GOT3 (cell line): ENCODE measurements at places on chromosomes 13 and 19.

DNA sequence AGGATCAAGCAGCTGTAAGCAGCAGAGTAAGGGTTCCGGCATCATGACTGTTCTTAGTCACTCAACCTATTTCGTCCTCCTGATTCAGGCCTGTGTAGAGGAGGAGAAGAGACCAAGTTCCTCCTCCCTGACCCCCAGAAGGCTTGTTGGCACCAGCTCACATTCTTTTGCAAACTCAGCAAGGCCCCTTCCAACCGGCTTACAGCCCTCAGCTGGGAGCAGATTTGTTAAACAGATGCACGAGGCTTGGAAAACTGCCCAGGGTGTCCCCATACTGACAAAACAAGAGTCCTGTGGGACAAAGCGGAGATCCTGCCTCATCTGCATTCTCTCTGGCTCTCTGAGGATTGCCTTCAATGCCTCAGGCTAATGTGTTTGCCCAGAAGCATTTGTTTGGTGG, 113.2 kb upstream of the SOX21 start:
- no peak for DNase-seq

GRCh38 chr13:38202740-38203139, 146.9 kb upstream of the UFM1 start:
- DNase-seq = no peak

DNA sequence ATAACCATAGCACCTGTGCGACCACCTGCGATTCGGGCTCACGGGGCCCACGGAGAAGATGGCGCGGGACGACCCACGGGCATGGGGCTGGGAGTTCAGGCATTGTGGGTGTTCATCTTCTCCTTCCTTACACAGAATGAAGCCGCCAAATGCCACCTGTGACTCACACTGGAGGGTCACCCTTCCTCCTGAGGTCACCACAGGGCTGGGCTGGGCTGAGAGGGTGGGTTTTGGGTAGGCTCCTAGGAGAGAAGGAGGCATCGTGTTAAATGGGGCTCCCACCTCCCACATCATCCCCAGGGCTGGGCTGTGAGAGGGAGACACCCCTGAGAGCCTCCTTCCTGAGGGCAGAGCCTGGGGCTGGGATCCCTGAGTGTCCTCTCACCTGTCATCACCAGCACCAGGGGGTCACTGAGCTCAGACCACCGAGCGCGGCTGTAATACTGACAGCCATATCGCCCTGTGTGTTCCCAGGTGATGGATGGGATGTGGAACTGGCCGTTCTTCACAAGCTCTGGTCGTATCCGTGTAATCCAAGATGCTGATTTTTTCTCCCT, 1.4 kb downstream of the LILRB2 start:
- DNase-seq = no peak

DNA sequence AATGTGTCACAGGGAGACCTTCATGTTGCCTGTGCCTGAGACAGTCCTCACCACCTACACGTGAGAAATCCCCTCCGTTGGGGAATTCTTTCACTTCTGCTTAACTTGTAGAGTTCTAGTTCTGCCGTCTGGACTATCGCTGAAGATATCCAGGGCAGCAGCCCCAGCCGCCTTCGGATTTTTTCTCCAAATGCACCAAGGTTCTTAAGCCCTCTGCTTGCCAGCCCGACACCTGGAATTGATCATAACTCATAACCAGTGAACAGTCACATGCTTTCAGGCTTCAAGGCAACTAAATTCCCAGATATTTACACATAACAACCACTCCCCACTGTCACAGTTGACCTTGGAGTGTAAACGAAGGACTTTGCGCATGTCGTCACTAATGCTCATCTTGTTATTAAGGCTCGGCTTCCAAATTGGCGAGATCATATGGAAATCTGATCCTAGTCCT, 114.4 kb downstream of the RAB20 start:
- DNase-seq = no peak

DNA sequence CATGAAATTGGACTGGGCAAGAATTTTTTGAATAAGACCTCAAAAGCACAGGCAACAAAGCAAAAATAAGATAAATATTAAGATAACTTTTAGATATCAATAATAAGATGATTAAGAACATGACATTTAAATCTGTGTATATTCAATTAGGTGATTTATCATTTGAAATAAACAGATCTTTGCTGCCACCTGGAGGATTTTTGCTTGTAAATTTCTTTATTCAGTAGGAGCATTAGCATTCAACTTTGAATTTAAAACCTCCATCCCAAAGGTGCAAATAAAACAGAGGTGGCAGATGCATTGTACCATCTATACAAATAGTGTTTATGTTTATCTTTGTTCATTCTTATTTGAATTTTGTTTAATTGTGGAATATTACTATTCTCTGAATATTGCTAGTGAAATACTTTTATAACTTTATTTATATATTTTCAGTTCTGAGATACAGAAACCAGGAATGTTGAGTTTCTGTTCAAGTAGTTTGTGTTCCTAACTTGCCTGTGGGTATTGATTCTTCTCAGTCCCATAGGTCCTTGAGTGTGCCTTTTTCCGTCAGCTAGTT, 20.9 kb downstream of the COG6 start:
- DNase-seq = no peak

GRCh38 chr13:84430015-84430414, 547.7 kb upstream of the SLITRK1 start:
- no peak for DNase-seq

DNA sequence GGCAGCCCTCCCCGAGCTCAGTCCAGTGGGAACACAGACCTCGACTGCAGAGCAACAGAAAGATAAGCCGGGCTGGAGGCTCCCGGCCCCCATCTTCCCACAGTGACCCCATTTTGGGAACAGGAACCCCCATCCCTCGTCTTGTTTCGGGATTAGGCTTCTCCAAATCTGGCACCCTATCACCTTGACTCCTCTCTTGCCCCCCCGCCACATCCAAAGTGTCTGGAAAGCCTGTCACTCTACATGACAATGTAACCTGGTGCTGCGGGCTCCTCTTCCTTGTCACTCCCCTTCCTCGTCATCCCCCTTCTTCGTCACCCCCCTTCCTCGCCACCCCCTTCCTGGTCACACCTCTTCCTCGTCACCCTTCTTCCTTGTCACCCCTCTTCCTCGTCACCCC, 10.1 kb downstream of the PAK4 start:
- no peak for DNase-seq

DNA sequence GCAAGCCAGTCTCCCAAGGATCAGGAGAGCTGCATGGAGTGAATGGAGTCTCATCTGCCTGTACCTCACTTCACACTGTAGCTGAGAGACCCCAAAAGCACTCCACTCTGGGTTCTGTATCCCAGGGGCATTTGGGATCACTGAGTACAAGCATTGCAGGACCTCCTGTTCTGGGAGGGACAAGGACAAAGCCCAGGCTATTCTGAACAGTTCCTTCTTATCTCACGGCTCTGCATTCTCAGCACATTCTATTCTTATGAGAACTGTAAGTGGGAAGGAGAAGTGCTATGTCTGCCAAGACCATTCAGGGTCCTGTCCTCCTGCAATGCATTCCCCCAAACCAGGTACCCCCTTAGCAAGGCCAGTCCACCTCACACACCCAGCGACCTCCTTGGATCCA, 42.8 kb downstream of the RNF6 start:
- DNase-seq = no peak

DNA sequence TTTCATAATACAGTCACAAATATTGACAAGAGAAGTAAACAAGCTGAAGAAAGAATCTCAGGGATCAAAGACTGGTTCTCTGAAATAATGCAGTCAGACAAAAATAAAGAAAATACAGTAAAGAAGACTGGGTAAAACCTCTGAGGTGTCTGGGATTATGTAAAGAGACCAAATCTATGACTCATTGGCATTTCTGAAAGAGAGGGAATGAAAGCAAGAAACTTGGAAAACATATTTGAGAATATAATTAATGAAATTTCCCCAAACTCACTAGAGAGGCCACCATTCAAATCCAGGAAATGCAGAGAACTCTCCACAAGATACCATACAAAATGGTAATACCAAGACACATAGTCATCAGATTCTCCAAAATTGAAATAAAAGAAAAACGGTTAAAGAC, 53.0 kb upstream of the GPC6 start:
- DNase-seq = no peak

- no peak for DNase-seq
These were observed 140.2 kb downstream of the NUFIP1 start for GRCh38 chr13:44848920-44849676.
